Right atrium auricular region (tissue), 2 donors: ENCODE measurements at places on chromosomes 12 and 14. TPM values are rescaled to one million over a fixed set of nuclear protein-coding genes. Genes with fewer than 3 reads are reported as not detected.

The JPH4 gene
- total RNA-seq, result not detected

The TAS2R7 gene
- total RNA-seq, result not detected

The PZP gene
- total RNA-seq, result not detected

The TAS2R8 gene
- total RNA-seq, result not detected

The CLEC6A gene
- not detected for total RNA-seq

The CABP1 gene
- 2.0 TPM for total RNA-seq

The PLBD1 gene
- 21.5 TPM for total RNA-seq

The WSCD2 gene
- not detected for total RNA-seq

The EIF2S1 gene
- total RNA-seq, result 64.4 TPM

The MUCL1 gene
- not detected for total RNA-seq

The NKX2-8 gene
- not detected for total RNA-seq

The ZNF705A gene
- not detected for total RNA-seq

The ASCL1 gene
- not detected for total RNA-seq

The SMCO2 gene
- not detected for total RNA-seq

The MBD6 gene
- 14.4 TPM for total RNA-seq

The RASSF9 gene
- total RNA-seq, result 2.2 TPM

The NEUROD4 gene
- not detected for total RNA-seq

The RNASE7 gene
- total RNA-seq, result not detected

The CD163L1 gene
- total RNA-seq, result 0.37 TPM

The MMP17 gene
- total RNA-seq, result 3.2 TPM

The SP7 gene
- not detected for total RNA-seq

The TMPRSS12 gene
- not detected for total RNA-seq

The TSPAN11 gene
- total RNA-seq, result 4.1 TPM

The GLT1D1 gene
- 0.20 TPM for total RNA-seq

The SPX gene
- 8.3 TPM for total RNA-seq

The KRT79 gene
- total RNA-seq, result not detected

The MEG3 gene
- total RNA-seq, result 6.5 TPM

The LRCOL1 gene
- not detected for total RNA-seq

The PRH2 gene
- total RNA-seq, result not detected

The CPM gene
- 21.9 TPM for total RNA-seq

The NTF3 gene
- total RNA-seq, result 0.63 TPM

The KLRB1 gene
- 0.75 TPM for total RNA-seq

The DPY19L2 gene
- 19.1 TPM for total RNA-seq
